ENCODE measurements at places on chromosomes 16 and 17. TPM values are rescaled to one million over a fixed set of nuclear protein-coding genes. Genes with fewer than 3 reads are reported as not detected.

The MC1R gene
- 34.3 TPM for total RNA-seq

The ASGR1 gene
- 3.5 TPM for total RNA-seq

The ZFPM1 gene
- total RNA-seq = 20.0 TPM

The DNAH17 gene
- total RNA-seq = 1.4 TPM
